ENCODE measurements at places on chromosomes 2 and 18.
A peak's percentile ranks its signal among the peaks of the same experiment; 100 is the strongest.

GRCh38 chr2:20673686-20674308 lies 6.9 kb downstream of the GDF7 start:
- no peak for DNase-seq

GRCh38 chr2:86519349-86519748 lies 43.9 kb downstream of the CHMP3 start:
- DNase-seq: no peak

DNA sequence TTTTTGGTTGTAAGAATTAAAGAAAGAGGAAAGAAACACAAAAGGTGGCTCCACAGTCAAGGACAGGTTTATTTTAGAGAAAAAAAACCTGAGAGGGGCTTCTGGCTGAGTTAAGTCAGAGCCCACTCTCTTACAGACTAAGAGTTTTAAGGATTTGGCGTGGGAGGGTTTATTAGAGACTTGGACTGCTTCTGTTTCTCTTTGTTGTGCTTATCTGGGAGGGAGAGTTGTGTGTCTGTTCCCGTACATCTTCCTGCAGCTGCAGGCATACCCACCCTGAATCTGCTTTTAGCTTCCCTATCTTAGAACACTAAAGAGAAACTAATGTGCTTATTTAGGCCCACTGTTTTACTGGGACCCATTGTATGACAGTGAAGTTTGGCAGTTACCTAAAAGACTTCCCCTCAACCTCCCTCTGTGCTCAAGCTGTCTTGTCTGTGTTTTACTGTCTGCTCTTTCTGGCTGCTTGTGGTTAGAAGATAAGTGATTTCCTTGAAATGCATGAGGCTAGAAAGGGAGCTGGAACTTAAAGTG lies 2.7 kb downstream of the RSAD2 start:
- no peak for DNase-seq

- no peak for DNase-seq
Observed at GRCh38 chr2:43300781-43301583, 74.6 kb upstream of the ZFP36L2 start.

GRCh38 chr2:50026236-50026635 lies 871.9 kb upstream of the FSHR start:
- no peak for DNase-seq

- DNase-seq: peak; percentile 38
Observed at GRCh38 chr2:96869822-96870625, at the start of gene SEMA4C. Gene SEMA4C (minus strand): TSS chr2:96870080. CDS start chr2:96867886, 2,194 bp downstream.

DNA sequence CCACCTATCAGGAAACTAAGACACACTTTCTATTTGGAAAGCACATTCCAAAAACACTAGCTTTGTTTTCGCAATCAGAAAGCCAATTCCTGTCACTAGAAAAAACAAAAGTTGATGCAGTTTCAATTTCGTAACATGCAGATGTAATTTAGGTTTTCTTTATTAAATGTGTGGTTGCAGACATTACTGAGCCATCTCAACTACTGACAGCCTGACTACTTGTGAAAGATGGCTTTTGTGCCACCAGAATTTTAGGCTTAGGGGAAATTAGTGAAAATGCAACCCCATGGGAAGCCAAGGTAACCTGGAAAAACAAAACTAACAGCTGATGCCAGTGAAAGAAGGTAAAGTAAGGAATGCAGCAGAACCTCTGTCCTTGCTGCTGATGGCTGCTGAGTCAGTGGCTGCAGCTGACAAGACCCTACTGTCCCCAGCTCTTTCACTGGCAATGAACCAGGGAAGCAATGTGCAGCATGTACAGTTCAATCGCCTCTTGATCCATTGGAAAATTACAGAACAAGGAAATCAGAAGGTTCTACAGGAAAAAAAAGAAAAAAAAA lies 34.9 kb downstream of the FEZ2 start:
- DNase-seq: no peak

DNA sequence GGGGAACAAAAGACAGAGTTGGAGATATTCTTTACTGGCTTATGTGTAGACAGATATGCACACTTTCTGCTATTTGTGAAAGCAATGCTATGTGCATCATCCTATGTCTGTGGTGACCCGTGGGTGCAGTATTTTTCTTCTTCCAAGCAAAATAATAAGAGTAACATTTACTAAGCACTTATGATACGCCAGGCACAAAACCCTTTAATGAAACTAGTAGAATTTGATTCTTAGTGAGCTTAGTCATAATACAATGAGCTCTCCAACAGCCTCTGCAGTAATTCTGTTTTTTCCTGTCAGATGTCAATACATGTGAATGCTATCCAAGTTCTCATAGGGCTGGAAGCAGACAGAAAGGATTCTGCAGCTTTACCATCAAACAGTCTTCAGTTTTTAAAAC lies 130.6 kb downstream of the RAD51AP2 start:
- no peak for DNase-seq

DNA sequence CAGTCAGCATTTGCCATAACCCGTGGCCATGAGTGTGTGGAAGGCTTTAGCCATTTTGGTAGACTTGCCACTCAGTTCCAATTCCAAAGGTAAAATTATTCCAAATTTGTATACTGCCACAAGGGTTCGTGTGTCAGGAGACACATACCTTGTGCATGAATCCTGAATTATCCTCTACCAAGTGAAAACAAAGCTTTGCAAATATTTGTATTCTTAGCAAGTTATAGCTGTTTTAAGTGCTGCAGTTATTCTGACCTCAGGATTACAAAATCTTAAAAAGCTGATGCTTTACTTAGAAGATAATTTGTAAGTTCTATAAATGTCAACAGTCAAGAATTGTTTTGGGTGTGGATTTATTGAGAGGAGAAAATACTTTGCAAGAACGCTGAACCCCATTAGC lies 100.6 kb downstream of the ANTXR1 start:
- no peak for DNase-seq

GRCh38 chr2:18889565-18890332 lies 300.4 kb upstream of the NT5C1B start:
- DNase-seq: no peak
